ENCODE measurements at places on chromosomes 16 and 17.

DNA sequence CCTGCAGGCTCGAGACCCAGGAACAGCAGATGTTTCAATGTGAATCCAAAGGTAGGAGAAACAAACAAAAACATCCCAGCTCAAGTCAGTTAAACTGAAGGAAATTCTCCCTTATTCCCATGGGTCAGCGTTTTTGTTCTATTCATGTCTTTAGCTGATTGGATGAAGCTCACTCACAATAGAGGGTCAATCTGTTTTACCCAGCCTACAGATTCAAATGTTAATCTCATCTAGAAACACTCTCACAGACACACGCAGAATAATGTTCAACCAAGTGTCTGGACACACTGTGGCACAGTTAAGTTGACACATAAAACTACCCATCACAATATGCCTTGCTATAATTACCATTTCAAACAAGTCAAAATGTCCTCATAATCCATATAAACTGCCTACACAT lies 180.6 kb upstream of the CDH8 start:
- no peak for DNase-seq

DNA sequence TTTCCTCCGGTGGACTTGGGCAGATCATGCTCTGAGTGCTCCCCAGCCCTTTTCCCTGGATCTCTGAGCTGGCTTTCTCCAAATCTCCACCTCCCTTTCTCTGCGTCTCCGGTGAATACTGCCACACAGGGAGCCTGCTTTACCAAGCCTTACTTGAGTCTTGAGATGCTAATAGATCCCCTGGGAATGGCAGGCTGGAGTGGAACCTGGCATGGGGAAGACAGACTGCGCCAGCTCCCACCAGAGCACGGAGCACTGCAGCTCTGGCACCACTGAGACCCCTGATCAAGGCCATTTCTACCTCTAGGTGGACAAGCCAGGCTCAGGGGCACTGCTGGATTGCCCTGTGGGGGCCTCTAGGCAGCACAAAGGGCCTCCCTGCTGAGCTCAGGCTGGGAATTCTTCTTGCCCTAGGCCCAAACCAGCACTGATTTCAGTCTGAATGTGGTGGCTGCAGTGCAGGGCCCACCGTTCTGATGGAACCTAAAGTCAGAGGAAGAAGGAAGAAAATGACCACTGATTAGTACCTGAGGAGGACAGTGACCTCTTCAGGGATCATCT lies 74.3 kb upstream of the CRHR1 start:
- no peak for DNase-seq

DNA sequence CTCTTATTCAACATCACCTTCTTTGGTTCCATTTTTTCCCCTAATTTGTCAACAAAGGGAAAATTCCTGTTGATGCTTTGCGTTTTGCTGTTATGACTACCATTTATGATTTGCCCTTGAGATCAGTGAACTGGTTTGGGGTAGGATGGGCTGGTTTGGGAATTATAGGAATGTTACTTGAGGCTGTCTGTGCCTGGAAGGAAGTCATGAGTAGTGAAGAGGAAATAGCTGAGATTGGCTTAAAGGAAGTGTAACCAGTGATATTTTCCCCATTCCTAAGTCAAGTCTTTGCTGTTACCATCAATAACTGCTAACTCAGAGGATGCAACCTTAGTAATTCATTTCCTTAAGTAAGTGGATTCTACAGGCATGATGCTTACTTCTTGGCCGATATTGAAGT lies 179.2 kb downstream of the MAP2K6 start:
- no peak for DNase-seq

DNA sequence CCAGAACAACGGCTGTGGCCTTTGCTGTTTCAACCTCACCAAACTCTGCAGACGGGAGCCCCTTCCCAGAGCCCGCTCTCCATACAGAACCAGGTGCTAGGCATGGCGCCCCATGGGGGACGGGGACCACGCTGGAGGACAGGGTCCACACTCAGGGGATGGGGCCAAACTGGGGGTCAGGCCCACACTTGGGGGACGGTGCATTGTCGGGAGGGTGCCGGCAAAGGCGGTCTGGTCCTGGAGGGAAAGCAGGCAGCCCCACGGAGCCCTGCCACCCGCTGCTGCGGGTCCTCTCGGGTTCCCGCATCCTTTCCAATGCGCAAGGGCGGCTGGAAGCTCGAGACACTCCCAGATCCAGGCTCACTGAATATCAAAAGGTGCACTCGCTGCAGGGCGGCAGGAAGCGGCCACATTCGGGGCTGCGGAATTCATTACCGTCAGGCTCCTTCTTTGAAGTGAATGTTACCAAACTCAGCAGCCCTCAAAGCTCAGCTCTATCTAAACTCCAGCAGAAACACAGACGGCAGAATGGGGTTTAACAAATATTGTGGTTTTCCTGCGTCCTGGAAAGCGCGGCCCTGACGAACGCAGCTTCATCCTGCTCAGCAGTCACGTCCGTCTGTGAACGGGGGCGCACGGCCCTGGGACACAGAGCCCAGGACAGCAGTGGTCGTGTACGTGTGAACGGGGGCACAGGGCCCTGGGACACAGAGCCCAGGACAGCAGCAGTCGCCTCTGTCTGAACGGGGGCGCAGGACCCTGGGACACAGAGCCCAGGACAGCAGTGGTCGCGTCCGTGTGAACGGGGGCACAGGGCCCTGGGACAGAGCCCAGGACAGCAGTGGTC lies 41.3 kb downstream of the LMF1 start:
- no peak for DNase-seq

Data from memory B cell (primary cell).